ENCODE measurements at places on chromosomes 4 and X.

DNA sequence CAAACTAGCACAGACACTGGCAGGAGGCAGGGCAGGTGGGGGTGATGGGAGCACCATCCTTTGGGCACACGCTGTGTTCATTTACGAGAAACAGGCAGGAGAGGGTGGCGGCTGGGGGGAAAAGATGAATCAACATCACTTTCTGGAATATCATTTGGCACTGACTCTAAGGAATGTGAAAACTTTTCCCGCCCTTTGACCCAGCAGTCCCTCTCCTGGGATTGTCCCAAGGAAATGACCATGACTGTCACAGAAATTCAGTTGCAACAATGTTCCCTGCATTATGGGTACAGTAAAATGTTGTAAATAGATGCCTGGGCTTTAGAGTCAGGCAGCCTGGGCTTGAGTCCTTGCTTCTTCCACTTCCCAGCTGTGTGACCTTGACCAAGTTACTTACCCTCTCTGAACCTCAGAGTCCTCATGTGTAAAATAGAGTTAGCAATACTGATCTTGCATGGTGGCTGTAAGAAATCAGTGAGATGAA is 58.6 kb downstream of the ABLIM2 start:
- no peak for DNase-seq

GRCh38 chrX:43758044-43758443 is 101.9 kb downstream of the MAOA start:
- no peak for DNase-seq

DNA sequence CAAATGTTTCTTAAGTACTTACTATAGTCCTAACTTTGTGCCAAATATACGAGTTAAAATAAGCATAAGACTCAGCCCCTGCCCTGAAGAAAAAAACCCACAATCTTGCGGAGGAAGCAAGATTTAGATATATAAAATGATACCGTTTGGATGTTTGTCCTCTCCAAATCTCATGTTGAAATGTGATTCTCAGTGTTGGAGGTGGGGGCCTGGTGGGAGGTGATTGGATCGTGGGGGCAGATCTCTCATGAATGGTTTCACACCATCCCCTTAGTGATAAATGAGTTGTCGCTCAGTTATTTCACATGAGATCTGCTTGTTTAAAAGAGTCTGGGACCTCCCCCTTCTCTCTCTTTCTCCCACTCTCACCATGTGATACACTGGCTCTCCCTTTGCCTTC is 28.7 kb downstream of the EFHC2 start:
- no peak for DNase-seq

- no peak for DNase-seq
Measured at GRCh38 chrX:21683941-21684340, 25.8 kb upstream of the KLHL34 start.

DNA sequence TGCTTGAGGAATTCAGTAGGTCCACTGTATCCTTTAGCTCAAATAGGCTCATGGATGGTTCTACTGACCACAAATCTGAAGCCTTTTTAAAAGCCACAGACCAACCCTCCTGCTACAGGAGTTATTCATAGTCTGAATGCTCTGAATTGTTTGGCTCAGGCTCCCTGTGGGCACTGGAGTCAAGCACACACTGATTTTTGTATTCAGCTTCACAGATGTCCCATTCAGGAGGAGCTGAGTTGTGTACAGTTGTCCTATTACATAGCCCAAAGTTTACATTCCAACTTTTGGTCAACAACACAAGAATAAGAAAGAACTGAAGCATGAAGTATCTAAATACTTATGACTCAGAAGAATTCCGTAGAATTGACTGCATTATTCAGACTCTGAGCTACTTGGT is 243.9 kb downstream of the UNC5C start:
- peak; percentile 57 for DNase-seq

- peak; percentile 3 for DNase-seq
Measured at GRCh38 chr4:52004414-52004813, 15.7 kb downstream of the LRRC66 start.

GRCh38 chrX:1481636-1482529 is 29.2 kb upstream of the ASMTL start:
- no peak for DNase-seq

DNA sequence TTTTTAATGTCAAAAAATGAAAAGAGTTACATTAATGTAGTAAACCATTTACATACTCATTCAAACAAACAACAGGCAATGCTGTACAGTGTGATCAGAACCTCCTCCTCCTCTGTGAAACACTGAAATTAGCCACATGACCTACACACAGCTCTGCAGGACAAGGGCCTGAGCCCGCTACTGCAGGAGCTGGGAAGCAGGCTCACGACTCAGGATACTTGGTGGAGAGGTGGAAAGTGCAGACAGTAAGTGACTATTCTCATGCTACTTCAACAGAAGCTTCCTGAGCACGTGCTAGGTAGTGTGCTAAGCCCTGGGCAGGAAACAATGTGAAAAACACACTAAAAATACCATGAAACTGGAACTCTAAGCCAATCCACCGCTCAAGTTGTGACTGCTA is 56.8 kb downstream of the TAPT1 start:
- no peak for DNase-seq

DNA sequence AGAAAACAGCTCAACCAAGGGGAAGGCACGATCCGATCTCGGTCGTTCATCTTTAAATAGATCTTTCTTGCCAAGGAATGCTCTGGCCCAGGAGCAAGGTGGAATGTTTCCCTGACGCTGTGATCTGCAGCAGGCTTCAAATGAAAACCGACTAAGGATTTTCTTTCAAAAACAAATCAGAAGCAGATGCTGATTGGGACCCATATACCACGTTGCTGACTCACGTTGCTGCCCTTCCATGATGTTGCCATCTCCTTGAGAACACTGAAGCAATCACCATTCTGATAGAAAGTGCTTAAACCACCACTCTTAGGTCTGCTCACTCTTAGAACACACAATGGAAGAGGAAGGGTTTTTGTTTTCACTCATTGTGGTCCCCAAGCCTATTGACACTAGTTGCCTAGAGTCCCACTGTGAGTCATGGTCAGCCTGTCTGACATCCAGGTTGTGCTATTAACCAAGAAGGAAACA is 26.1 kb downstream of the LAMTOR3 start:
- no peak for DNase-seq

- peak; percentile 23 for DNase-seq
Measured at GRCh38 chrX:140817943-140818342, 108.4 kb downstream of the LINC00632 start.

DNA sequence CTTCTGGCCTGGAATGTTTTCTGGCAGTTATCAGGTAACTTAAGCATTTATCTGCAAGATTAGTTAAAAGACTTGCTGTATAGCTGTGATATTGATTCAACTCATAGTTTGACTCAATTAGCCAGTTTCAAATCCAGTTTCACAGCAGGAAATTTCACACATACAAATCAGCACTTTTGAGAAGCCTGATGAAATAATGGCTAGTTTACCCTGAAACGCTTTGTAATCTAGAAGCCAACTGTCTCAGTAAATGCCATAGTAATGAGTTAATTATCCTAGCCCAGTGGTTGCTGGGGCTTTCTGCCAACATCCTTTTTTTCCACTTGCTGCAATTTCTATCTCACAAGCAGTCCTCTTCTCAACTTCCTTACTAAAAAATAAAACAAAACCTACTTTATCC is 53.1 kb downstream of the ARHGEF38 start:
- DNase-seq = peak; percentile 88

GRCh38 chr4:65391382-65391781 is 278.9 kb downstream of the EPHA5 start:
- no peak for DNase-seq

DNA sequence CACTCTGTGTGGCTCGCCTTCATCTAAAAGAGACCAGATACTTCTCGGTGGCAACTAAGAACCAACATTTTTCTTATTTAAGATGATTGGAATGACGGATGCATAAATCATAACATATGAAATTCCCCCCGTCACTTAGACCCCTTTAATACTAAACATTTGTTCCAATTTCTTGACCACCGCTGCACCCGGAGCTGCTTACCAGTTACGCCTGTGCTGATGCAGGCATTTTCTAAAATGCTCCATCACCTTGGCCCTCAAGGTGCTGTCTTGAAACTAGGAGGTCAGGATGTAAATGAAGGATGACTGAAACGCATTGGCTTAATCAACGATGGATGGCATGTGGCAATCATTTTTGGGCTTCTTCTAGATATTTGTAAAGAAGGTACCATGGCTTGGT is 130.0 kb downstream of the CPZ start:
- DNase-seq = no peak

- DNase-seq = no peak
Measured at GRCh38 chr4:138218976-138219375, 23.2 kb downstream of the SLC7A11 start.

DNA sequence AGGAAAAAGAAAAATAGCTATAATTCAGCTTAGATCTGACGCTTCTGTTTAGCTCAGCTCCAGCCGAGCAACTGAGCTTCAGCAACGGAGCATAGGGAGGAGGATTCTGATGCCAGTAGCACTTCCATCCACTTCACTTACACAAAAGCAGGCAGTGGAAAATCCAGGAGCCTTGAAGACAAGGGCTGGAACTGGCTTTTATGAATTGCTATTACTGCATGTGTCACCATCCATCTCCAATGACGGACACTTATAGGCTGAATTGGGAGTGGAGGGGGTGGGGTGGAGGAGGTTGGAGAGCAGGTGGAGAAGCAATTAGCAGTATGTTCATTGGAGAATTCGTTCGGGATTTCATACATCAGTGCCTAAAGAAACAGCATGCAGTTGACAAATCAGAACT is 15.6 kb downstream of the ENOX2 start:
- peak; percentile 82 for DNase-seq

GRCh38 chr4:159706704-159707103 is 603.8 kb downstream of the RAPGEF2 start:
- DNase-seq = no peak

- no peak for DNase-seq
Measured at GRCh38 chr4:86834901-86835300, 14.3 kb downstream of the SLC10A6 start.

DNA sequence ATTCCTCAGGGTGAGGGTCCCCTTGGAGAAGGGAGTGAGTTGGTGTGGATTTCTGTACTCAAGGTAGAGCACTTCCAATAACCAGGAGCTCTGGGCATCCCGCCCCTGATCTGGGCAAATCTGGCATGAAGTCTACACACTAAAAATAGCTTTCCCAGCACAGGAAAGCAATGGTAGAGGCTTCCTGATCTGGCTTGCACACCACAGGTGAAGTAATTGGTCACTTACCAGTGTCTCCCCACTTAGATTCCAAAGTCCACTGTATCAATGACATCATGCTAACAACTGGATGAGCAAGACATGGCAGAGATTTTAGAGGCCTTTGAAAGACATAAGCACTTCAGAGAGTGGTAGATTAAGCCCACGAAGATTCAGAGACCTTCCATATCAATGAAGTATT is 17.8 kb upstream of the IDS start:
- no peak for DNase-seq

DNA sequence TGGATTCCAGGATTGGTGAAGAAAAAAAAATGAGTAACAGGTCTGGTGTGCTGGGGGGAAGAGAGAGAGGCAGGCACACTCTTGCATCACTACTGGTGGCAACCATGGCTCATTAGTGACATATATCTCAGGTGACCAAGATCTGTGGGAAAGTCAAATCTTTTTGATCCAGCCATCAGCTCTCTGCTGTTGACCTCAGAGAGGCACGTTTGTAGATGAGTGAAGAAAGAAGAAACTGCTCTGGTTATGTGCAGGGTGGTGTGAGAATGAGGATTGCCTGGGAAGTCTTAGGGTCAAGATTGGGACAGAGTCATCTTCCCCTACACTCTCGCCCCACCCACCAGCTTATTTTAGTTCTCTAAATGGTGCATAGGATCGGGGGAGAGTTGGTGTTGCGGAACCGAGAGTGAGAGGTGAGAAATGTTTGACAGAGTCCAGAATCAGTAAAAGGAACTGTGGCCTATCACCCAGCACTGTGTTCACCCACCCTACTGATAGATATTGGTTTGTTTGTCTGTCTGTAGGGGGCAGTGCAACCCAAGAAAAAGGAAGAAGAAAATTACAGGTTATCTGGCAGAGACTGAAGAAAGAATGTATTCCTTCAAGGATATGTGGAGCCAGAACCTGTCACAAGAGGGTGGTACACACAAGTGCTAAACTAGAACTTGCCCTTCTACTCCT is 21.9 kb downstream of the ARMCX6 start:
- peak; percentile 78 for DNase-seq

DNA sequence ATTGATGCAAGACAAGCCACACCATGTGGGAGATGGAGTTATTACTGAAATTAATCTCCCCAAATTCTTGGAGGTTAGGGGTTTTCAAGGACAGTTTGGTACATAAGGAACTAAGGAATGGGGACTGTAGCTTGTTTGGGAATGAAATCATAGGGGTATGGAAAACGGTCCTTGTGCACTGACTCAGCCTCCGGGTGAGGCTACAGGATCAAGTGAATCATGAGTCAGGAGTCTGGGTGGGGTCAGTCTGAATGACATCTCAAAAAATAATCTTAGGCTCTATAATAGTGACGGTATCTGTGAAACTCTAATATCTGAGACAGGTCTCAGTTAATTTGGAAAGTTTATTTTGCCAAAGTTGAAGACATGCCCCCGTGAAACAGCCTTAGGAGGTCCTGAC is 128.5 kb upstream of the CYSLTR1 start:
- no peak for DNase-seq

DNA sequence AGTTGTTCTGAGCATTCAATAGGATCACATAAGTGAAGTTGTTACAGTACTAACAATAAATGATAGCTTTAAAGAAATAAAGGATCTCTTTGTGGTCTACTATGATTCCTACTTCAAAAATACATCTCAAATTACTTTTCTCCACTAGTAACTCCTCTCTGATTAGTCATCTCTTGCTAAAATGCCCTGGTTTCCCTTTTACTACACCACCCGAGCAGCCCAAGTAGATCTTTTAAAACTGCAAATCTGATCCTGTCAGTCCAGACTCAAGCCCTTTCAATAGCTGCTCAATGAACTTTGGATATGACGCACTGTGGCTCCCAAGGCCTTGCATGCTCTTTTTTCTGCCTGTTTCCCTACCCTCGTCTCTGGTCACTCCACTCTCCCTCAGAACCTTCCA is 97.5 kb downstream of the MAOA start:
- no peak for DNase-seq

GRCh38 chr4:71907782-71908181 is 123.9 kb upstream of the GC start:
- no peak for DNase-seq

DNA sequence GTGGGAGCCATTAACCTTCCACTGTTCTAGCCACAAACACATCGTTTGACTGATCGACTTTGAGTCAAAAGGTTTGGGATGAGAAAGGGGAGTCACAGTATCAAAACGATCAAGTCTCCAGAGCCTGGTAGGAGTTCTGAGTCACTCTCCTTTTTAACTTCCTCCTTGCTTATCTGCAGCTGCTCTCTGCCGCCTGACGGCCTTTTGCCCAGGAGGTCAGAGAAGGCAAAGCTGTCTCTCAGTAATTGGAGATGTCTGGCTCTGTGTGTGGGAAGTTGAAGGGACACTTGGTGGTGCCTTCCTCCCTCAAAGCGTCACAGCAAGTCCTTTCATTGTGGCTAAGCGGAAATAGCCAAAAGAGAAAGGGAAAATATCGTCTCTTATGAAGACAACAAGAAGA is 63.1 kb downstream of the ANOS1 start:
- DNase-seq = no peak

DNA sequence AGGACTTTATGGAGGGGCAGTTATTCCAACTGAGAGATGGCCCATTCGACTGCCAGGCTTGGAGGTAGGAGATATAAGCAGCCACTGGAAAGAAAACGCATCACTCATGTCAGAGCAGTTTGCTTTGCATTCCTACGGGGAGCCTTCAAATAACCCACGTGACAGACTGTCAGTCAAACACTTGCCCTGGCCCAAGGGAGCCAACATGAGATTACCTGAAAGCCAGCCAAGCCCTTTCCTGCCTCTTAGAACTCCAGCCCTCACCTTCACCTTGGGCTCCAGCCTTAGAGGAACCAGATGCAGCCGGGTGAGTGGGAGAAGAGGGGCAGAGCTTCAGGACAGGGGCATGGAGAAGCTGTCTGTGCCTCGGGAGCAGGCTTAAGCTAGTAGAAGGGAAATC is 95.3 kb upstream of the CXCL13 start:
- no peak for DNase-seq
